ENCODE measurements at places on chromosomes 6 and 20.

GRCh38 chr20:23245553-23246181 lies 104.9 kb upstream of the NXT1 start:
- no peak for DNase-seq

GRCh38 chr20:42492290-42492689 lies 697.4 kb downstream of the PTPRT start:
- no peak for DNase-seq

DNA sequence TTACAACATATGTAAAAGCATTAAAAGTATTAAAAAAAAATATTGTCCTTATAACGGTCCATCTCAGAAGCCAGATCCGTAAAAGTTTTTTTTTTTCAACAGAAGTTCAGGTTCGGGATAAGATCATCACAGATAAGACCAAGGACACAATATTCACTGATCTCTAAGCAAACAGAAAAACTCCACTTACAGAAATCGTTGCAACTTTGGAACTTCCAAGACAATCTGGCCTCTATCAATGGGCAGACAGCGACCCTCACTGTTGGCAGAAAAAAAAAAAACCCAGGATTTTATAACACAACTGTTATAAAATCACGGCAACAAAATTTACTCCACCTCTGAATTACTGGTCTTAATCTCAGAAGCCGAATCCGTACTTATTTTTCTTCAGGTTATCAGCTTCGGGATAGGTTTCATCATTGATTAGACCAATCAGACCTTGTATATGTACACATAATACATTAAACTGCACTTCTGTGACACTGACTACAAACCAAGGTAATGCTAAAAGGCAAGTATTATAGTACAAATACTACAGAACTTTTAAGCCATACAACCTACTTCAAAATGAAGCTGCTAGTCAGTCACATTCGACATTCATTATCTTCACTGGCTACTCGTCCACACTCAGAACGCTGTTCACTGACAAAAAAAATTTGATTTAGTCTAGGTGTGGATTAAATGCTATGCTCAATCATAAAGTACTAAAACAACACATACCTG lies 34.7 kb upstream of the SYNCRIP start:
- DNase-seq, result no peak

- no peak for DNase-seq
Measured at GRCh38 chr6:130679684-130680083, 147.5 kb upstream of the SMLR1 start.

- DNase-seq, result no peak
Measured at GRCh38 chr6:50992704-50993625, 174.3 kb downstream of the TFAP2B start.

- no peak for DNase-seq
Measured at GRCh38 chr6:134816780-134817179, 133.1 kb downstream of the ALDH8A1 start.

- no peak for DNase-seq
Measured at GRCh38 chr6:41167173-41167963, 4.5 kb upstream of the TREM2 start.

- DNase-seq, result no peak
Measured at GRCh38 chr20:36307412-36308325, 1.5 kb downstream of the DLGAP4 start.

GRCh38 chr6:156839591-156840001 lies 62.4 kb downstream of the ARID1B start:
- DNase-seq, result no peak

DNA sequence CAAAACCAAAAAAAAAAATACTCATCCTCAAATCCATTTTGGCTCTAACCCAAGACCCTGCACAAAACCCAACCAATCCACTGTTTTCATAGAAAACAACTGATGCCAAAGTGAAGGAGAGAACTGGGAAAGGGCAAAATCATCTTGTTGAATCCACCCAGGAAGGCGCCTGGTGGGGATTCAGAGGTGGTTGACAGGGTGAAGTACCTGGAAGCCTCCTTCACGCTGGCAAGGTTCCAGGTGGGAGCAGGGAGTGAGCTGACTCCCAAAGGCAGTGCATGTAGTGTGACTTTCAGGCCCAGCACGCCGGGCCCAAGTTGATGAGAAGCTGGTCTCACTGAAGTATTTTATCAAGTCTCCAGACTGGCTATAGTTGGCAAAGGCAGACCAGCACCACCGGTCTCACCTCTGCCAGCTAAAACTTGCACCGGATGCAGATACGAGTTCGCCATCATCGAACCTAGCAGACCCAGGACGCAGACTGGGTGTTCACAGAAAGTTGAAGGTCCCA lies 16.5 kb downstream of the PPP1R10 start:
- no peak for DNase-seq

DNA sequence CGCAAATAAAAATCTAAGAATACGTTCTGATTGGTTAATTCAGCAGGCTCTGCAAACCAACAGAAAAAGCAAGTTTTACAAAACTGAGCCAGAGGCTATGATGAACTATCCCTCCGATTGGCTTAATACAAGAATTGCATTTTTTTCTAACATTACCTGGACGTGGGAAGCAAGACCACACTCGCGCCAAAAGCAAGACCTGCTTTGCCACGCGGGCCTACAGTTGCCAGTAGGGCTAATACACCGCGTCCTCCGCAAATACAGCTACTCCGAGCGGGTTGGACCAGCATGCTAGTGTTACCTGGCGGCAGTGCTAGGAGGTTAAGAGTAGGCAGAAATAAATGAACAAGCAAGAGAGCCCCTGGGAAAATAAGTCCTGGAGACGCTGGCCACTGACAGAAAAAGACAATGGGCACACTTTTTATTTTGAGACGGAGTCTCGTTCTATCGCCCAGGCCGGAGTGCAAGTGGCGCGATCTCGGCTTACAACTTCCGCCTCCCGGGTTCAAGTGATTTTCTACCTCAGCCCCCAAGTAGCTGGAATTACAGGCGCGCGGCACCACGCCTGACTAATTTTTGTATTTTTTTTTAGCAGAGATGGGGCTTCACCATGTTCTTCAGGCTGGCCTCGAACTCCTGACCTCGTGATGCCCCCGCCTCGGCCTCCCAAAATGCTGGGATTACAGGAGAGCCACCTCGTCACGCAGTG lies 131.9 kb upstream of the BTN3A2 start:
- DNase-seq, result no peak

- no peak for DNase-seq
Measured at GRCh38 chr6:110233770-110234374, 53.6 kb downstream of the CDC40 start.

DNA sequence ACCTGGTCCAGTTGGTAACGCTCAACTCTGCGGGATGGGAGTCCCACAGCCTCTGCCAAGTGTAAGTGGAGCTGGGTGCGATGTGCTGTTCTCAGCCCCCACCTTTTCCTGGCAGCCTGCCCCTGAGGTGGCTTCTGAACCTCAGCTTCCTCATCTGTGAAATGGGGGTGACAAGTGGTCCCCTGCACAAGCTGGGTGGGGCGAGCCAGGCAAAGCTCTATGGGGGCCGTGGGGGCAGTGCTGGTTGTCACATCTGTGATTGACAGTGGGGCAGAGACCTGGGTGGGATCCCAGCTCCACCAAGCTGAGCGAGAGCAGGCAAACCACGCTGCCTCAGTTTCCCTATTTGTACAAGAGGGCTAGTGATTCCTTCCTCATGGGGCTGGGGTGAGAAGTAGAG lies 162.6 kb downstream of the SYCP2 start:
- no peak for DNase-seq

DNA sequence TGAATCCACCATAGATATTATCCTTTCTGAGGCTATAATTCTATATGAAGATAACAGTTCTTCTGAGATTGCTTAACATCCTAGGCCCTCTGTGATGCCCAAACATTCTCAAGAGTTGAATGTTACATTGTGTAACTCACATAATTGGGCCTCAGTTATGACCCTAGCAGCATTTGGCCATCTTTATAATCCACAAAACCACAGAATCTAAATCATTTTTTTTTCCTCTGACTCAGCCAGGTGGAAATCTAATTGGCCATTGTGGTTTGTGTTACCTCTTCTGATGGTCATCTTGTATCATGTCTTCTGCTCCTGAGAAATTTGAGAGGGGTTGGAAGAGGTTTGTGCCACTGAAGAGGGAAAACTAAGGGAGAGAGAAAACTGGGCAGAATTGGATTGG lies 99.5 kb downstream of the LINC00237 start:
- no peak for DNase-seq
